ENCODE measurements at places on chromosomes 16 and 17.

DNA sequence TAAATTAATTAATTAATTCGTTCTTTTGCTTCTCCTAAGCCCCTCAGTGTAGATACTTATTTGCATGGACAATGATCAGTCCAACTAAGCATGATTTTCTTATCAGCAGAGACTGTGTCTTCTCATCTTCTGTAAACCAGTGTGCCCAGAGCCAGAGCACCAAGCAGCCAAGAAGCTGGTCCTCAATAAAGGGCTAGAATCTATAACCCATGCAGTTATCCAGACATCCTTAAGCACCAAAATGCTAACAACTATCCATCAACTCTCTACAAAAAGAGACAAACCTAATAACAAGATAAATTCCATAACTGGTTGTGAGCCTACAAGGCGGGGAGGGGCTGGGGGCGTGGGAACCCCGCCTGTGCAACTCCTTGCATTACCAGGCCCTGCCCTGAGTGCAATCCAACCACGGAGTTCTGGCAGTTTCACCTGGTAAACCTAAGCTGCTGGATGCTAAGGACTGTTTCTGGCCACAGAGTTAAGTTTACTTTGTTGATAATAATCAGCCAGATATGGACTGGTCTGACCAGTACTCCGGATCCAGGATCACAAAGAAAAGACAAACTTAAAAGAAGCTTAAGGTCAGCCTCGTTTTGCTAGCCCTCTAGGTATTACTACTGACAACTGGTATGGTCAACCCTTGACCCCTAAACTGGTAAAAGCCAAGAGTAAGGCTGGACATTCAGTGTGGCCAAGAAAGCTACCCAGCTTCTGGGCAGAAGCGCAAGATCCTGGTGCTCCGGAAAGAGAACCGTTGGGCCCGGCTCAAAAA, 51.5 kb downstream of the ZFHX3 start:
- DNase-seq, result no peak

- DNase-seq, result no peak
These were observed 1026.8 kb downstream of the CDH11 start for GRCh38 chr16:64094992-64095634.

DNA sequence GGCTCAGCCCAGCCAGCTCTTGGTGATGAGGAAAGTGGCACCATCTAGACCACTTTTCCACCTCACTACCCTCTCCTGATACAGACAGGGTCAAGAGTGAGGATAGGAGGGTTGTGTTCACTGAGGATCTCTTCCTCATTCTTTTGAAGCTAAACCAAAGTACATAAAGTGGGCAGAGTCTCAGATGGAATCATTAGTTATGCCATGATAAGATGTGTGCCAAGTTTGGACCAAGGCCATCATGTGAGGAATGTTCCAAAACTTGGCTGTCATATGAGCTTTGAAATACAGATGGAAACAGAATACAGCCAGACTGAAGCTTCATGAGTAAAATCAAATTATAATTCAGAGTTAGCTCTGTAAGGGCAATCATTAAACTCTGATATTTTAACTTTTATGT, 37.2 kb downstream of the ACSM1 start:
- no peak for DNase-seq

- DNase-seq, result no peak
These were observed 45.8 kb upstream of the ATF7IP2 start for GRCh38 chr16:10339777-10340732.

DNA sequence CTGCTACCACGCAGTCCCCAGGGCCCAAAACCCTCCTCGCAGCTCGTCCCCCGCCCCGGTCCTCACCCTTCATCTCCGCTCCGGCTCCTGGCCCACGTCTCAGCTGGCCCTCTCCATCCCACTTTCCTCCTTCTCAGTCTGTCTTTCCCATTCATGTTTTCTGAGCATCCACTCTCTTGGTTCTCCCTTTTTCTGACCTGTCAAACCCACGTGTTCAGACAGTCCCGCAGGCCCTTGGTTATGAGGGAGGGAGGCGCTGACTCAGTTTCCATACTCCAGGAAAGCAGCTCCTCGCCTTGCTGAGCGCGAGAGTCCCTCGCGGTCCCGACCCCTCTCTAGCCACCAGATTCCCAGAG, 392 bp upstream of the HID1 start:
- no peak for DNase-seq

GRCh38 chr17:75848523-75849278, 4.5 kb upstream of the UNC13D start:
- DNase-seq, result peak; percentile 55

DNA sequence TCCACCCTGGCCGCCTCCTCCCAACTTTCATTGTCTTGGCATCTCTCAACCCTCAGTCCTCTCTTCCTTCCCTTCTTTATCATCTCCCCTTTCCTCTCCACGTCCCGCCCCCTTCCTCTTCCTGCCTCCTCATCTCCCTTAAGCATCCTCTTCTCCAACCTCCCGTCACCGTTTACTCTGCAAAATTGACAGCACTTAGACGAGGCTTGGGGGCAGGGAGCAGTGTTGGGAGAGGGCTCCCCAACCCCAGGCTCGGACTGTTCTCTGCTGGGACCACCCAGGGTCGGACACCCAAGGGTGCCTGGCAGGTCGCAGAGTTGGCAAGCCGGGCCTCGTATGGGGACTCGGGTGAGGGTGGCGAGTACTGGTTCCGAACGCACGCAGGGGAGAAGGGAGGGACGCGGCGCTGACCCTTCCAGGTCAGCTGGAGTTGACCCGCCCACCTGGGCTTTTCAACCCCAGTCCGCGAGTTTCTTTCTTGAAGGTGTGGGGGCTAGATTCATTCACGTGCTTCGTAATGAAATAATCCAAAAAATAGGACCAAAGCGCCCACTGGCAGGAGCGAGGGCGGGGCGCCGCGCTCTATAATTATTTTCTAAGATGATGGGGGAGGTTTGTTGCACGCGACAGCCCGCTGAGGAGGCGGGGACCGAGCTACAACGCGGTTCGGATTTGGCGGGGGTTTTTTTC, 775 bp upstream of the PAGR1 start:
- DNase-seq, result peak; percentile 59

- DNase-seq, result no peak
These were observed 3.4 kb upstream of the SSH2 start for GRCh38 chr17:29933379-29933778.

- no peak for DNase-seq
These were observed 637 bp upstream of the HDAC5 start for GRCh38 chr17:44124118-44124438.

DNA sequence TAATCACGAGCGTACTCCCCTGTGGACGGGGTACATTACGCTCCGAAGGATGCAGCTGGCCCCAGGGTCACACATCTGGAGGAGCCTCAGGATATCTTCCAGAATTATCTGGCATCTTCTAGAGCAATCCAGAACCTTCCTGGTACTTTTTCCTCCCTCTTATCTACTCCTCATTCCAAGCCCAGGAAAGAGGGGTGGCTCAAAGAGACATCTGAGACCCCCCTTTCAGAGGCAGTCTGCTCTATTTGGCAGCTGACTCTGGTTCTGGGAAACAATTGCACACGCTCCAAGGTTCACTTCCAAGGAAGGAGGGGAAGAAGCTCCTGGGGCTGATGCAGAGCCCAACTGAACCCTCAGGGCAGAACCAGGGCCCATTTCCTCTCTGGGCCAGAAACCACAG, 14.9 kb downstream of the RBFOX3 start:
- DNase-seq, result no peak

- no peak for DNase-seq
These were observed 22.3 kb upstream of the TRAP1 start for GRCh38 chr16:3739636-3740035.

DNA sequence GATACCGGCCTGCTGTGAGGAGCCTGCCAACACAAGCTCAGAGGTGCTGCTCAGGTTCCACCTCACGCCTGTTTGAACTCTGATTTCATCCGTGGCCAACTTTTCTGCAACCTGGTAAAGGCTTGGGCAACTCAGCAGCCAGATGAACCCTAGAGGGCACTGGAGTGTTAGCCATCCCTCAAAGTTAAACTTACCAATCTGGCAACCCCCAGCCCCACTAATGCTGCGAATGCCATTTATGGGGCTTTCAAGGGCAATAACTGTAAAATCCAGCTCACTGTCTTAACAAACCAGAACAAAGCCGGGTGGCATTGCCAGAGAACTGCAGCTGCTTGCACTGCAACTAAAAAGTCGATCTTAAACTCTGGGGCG, 105.5 kb downstream of the AXIN2 start:
- DNase-seq, result no peak

GRCh38 chr17:75129576-75129975, 2.0 kb downstream of the NT5C start:
- DNase-seq, result no peak

DNA sequence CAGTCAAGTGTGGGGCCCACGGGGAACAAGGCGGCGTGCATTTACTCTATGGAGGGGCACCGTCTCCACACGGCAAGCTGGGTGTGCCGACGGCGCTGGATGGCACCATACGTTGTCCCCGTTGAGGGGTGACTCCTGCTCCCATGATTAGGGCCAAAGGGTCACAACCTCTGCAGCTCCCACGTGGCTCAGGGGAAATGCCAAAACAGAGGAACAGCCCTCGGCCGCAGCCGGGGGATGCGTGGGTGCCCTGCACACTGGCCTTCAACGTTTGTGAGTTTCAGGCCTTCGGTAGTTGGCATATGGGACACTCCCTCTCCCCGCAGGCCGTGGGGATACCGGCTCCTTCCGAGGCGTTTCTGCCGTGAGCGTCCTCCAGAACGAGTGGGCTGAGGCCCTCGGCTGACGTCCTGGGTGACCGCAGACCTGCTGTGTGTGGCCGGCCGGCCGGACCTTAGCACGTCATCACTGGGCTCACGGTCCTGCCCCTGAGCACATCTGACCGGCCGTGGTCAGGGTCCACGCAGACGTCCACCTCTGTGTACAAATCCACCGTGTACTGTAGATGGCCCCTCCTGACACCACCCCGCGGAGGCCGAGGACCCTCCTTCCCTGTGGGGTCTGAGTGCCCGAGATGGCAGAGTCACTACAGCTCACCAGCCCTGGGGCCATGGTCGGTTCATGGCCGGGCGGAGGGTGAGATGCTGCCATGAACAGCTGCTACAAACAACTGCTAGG, 4.8 kb upstream of the METRNL start:
- DNase-seq, result no peak

GRCh38 chr17:82630212-82630611, 18.0 kb downstream of the WDR45B start:
- no peak for DNase-seq

DNA sequence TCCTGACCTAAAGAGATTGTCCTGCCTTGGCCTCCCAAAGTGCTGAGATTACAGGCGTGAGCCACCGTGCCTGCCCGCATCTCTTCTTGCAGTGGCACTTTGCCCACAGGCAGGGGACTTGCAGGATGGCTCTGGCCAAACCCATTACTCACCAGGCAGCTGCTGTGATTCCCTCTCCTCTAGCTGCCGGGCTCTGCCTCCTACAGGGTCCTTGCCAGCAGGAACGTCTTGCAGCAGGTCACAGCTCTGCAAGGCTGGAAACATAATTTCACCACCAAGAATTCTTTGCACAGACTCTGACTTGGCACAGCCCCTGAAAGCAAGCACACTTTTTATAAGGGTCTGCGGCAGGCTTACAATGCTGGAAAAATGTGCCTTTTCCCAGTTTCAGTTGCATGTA, 20.3 kb downstream of the COX4I1 start:
- DNase-seq, result no peak

DNA sequence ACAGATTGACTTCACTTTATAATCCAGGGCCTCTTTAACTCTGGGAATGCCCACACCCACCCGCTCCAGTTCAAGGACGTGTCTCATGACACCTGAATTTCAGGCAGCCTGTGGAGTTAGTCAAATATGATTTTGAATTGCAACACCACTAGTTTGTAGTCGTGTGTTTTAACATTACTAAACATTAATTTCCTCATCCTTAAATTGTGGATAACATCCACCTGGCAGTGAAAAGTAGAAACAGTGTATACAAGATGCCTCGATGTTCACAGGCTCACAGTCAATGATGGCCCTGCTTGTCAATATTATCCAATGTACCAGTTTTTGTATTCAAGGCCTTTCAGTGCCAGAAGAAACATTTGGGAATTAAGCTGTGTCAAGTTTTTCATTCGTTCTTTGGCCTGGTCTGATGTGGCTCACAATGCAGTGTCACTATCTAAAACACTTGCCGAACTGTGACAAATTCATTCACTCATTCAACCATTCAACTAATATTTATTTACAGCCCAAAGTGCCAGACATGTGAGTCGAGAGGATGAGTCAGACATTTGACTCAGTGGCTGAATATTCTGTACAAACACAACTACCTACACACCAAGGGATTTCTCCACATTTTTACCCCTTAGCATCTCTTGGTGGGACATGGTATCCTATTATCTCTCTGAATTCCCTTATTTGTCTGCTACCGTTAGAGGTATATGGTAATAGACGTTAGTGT, 1.4 kb downstream of the MEIOB start:
- DNase-seq, result no peak

DNA sequence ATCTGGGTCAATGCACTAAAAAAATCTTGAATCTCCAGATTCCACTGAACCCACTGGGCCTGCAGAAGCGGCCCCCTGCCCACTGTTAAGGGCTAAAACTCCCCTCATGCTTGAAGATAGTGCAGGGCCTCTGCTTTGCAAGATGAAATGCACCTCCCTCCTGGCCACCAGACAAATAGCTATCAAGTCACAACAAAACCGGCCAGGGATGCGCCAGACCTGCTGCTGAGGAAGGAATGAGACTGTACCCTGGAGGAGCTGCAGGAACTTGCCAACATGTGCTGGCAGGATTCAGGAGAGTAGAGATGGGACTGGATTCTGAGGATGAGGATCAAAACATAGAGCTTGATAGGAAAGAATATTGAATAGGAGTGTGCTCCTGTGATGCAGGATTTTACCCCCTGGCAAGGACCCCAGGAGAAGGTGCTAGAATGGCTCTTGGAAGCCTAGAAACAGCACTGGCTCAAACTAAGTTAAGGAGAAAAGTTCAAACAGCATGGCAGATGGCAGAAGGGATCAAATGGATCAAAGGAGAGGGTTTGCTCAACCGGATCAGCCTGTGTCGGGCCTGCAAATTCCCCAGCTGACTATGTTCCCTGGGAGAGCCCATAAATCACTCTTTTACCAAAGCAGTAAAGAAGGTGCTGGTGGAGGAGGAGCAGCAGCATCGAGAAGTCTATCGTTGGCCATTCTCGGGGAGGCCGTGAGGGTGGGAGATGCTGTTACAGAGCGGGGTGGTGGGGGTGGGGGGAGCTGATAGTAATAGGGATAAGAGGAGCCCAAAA, 27.2 kb upstream of the XYLT2 start:
- no peak for DNase-seq

GRCh38 chr17:17609121-17609520, 17.6 kb upstream of the PEMT start:
- no peak for DNase-seq

- no peak for DNase-seq
These were observed at the start of gene SLC13A2 for GRCh38 chr17:28473542-28473941. Gene SLC13A2 (plus strand): TSS chr17:28473644. CDS start chr17:28473713, 69 bp downstream.

GRCh38 chr16:31513126-31513525, 4.9 kb upstream of the RUSF1 start:
- DNase-seq, result no peak

GRCh38 chr16:67265834-67266233, 13.5 kb upstream of the PLEKHG4 start:
- no peak for DNase-seq

Data from NCI-H1105 (cell line).